ENCODE measurements at places on chromosomes 3 and 15. TPM values are rescaled to one million over a fixed set of nuclear protein-coding genes. Genes with fewer than 3 reads are reported as not detected.
A peak's percentile ranks its signal among the peaks of the same experiment; 100 is the strongest.

GRCh38 chr3:187212705-187213104, 15.4 kb downstream of the RTP1 start:
- no peak for DNase-seq

DNA sequence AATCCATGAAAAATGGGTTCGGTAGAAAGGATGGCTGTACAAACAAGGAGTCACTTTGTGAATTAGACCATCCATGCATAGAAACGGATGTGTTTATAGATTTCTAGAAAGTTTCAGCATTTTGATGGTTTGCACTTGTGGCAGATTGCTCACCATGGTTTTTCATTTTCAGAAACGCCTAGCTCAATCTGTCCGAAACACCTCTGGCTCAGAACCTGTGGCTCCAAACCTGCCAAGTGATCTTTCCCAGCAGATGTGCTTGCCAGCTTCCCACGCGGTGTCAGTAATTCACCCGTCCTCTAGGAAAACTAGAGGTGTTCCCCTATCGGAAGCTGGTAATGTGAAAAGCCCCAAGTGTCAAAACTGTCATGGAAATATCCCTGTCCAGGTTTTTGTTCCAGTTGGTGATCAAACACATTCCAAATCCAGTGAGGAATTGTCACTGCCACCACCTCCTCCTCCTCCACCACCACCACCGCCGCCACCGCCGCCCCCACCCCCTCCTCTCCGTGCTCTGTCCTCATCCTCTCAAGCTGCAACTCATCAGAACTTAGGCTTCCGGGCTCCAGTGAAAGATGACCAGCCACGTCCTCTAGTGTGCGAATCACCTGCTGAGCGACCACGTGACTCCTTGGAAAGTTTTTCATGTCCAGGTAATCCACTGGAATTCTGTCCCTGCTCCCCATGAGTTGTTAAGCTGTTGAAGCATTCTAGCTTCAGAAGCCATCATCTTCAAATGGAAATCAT, 21.2 kb downstream of the WHAMM start:
- peak; percentile 38 for DNase-seq

DNA sequence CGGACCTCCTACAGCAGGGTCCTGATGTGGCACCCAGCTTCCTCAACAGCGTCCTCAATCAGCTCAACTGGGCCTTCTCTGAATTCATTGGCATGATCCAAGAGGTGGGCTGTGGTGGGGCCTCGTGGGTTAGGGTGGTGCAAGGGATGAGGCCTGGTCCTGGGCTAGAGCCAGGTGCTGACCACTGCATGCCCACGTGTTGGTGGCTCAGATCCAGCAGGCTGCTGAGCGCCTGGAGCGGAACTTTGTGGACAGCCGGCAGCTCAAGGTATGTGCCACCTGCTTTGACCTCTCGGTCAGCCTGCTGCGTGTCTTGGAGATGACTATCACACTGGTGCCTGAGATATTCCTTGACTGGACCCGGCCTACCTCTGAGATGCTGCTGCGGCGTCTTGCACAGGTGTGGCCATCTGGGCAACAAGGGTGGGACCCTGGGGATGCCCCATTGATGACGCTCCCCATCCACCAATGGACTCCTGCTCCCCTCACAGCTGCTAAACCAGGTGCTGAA, 3.8 kb downstream of the AMIGO3 start:
- no peak for DNase-seq

DNA sequence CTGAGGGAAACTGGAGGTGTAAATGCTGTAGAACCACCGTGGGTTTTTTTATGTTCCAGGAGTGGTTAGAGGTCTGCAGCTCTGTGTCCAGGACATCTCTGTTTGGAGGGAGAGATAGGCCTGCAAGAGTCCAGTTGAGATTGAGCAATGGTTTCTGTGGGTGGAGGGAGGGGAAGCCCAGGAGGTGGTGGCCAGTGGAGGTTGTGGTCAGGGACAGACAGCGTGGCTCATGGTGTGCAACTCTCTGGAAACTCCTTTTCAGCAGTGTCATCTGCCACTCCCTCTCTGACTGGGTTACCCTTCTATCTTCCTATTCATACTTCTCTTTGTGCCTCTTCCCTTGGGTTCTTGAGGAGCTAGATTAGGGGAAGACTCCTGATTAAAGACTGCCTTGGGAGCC, 9.6 kb downstream of the XCR1 start:
- DNase-seq: peak; percentile 54

DNA sequence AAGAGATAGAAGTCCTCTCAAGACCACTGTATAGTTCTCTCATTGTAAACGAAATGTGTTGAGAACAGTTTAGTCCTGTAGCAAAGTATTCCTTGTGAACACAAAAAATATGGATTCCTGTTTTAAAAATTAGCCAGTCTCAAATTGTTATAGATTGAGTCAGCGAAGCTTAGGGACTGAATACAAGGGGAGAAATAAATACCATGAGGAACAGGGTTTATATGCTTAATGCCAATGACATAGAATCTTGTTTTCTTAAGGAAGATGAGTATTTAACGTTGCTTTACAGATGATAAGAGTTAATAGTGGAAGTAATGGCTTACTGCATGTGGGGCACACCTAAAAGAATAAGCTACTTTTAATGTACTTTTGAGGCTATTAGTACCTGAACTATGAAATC, 37.9 kb downstream of the SETD5 start:
- no peak for DNase-seq

SLC38A3 gene
- not detected for total RNA-seq

DNA sequence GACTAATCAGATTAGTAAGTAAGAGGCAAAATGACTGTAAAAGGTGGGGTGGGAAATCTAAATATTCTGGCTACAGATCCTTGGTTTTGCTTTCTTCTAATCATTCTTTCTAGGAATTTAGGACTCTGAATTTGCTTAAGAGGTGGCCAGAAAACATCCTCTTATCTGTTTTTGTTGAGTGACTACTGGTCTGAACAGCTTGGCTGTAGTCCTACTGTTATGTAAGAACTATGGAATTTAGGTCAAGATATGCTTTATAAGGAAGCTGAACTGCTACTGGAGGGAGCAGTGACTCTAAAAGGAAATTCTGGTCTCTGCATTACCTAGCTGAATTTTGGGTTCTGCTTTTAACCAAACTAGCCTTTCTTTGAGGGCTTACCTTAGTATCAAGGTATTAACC, 33.5 kb upstream of the CSPG5 start:
- peak; percentile 50 for DNase-seq

- DNase-seq: no peak
Measured at GRCh38 chr3:11713171-11713570, 69.5 kb upstream of the VGLL4 start.

CP gene
- 85.8 TPM for total RNA-seq

- peak; percentile 11 for DNase-seq
Measured at GRCh38 chr15:77402740-77403379, 17.0 kb downstream of the PEAK1 start.

CPNE4 gene
- total RNA-seq: 0.35 TPM

DNA sequence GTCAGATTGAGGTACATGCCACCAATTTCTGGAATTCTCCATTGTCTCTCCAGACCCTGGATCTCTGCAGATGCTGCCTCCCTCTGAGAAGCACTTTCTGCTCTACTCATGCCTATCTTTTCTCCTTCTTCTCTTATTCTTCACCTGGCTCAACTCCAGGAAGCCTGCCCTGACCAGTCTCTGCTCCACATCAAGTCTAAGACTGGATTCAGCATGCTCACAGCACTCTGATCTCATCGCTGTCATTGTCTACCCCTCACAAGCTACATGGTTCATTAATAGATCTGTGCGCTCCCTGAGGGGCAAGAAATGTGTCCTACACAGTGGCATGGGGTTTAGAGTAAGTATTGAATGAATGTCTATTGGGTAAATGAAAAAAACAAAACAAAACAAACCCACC, 38.7 kb downstream of the CCR4 start:
- no peak for DNase-seq

CCDC80 gene
- 92.2 TPM for total RNA-seq

- no peak for DNase-seq
Measured at GRCh38 chr3:10774129-10774670, 41.8 kb upstream of the SLC6A11 start.

GRCh38 chr15:62825191-62825590, 217.4 kb upstream of the TPM1 start:
- DNase-seq: no peak

MIX23 gene
- 63.6 TPM for total RNA-seq

SLC9C1 gene
- 1.7 TPM for total RNA-seq

- peak; percentile 69 for DNase-seq
Measured at GRCh38 chr3:5013021-5013906, 34.0 kb downstream of the BHLHE40 start.

INAFM2 gene
- total RNA-seq: 11.5 TPM

GRCh38 chr3:4065085-4065484, 238.1 kb upstream of the SETMAR start:
- DNase-seq: no peak

CTXN2 gene
- 0.05 TPM for total RNA-seq

GRCh38 chr3:62193586-62194345, 179.6 kb downstream of the FEZF2 start:
- DNase-seq: peak; percentile 45

DNA sequence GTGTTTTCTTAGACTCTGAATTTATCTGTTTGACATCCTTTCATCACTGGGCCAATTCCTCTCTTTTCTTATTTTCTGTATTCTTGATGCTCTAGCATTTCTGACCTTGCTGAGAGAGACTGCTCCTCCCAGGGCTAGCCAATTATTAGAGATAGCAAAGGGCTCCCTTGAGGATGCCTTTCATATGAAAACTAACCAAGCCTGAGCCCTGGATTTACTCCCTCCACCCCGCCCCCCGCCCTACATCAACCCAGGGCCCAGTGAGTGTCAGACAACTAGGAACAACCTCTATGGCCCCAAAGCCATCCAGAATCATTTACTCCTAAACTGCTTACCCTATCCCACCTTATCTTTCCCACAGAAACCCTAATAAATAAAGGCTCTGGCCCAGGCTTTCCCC, 69.7 kb upstream of the LARS2 start:
- no peak for DNase-seq

GRCh38 chr3:168251371-168251770, 155.6 kb upstream of the GOLIM4 start:
- DNase-seq: no peak

GRCh38 chr15:87877114-87877810, 379.3 kb downstream of the NTRK3 start:
- DNase-seq: no peak

CCDC54 gene
- total RNA-seq: 0.10 TPM

GRCh38 chr3:57331078-57331610, 38.7 kb upstream of the ASB14 start:
- no peak for DNase-seq

GRCh38 chr3:62567097-62568021, 194.0 kb upstream of the FEZF2 start:
- peak; percentile 82 for DNase-seq

- DNase-seq: no peak
Measured at GRCh38 chr15:62440362-62441105, 275.4 kb upstream of the C2CD4B start.

DNA sequence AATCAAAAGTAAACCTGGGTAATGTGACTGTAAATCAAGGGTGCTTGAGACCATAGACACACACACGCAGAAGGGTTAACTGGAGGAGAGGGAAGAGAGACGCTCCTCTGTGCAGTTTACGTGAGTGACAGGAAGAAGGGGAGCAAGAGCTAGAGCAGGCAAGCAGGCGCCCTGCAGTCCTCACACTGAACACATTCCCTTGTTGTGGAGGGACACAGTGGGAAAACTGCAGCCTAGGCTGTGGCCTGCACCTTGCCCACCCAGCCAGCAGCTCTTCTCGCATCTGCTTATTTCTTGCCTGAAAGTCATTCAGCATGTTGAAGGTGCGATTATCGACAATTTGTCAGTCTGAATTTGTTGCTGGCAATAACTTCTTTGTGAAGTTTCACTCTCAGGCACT, 24.2 kb downstream of the SOX2 start:
- no peak for DNase-seq

DNA sequence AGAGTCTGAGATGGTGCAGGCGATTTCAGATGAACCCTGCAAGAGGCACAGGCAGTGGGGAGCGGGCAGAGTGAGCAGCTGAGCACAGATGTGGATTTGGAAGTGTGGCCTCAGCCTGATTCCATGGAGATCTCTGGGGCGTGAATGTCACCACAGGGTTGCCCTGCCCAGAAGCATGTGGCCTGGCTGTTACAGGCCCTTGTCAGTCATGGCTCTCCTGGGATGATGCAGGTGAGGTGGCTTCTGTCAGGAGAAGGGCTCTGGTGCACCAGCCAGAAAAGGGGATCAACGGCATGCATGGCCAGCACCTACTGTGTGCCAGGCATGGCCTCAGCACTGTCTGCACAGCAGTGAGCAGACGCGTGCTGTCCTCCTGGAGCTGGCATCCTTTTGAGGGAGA, 11.9 kb downstream of the HDAC11 start:
- DNase-seq: no peak

GRCh38 chr3:194300382-194300758, 50.8 kb downstream of the CPN2 start:
- peak; percentile 89 for DNase-seq

HCLS1 gene
- total RNA-seq: 0.20 TPM

DNA sequence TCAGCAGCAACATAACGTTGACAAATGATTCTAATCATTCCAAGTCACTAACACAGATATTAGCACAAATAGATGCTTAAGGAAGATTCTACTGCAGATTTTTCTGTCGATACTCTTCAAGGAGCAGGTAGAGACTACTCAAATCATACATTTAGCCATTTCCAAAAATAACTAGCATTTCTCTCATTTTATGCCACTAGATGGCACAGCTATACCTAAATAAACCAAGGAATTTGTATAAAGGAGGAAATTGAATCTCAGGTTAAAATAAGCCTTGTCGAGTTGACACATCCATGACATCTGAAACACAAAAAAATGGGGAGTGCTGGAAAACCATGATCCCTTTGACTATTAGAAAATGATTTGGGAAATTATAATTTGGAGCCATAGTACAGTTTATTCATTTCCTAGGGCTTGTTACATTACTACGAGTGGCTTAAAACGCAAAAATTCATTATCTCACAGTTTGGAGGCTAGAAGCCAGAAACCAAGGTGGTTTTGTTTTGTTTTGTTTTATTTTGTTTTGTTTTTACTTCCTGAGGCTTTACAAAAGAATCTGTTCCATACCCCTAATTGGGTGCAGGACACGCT, 59.5 kb upstream of the STRIT1 start:
- DNase-seq: peak; percentile 64

VGLL3 gene
- total RNA-seq: 16.0 TPM

SLC2A2 gene
- 13.0 TPM for total RNA-seq

ARHGEF26 gene
- 0.80 TPM for total RNA-seq

DNA sequence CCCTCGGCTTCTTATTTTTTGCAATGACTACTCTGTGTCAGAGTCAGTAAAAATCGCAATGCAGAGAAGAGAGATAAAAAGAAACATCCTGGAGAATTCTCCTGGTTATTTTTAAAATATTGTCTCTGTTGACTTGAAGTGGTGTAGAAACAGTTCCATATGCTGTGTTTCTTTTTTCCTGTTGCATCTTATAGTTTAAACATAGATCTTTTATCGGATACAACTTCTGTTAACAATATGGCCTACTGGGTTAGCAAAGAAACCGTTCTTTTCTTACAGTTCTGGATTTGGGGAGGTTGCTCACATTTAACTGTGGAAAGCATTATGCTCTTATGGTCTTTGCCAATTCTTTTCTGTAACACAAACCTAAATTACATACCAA, 769.1 kb upstream of the CFAP20DC start:
- no peak for DNase-seq

DNA sequence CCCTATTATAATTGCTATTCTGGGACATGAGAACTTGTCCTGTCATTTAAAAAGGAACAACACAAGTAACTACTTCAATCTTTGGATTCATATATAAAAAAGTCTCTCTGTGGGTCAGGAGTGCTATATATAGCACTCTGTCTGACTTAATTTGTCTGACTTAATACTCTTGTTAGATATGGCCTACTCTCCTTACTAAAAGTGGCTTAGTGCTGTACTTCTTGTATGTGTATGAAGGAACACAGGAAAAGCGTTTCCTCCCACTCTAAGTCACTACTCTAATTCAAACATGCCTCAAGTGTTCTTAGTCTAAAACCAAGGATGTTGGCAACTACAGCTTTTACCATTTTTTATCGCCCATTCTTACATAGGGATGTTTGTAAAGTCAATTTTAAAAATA, 255.2 kb upstream of the ROBO1 start:
- DNase-seq: no peak

All from renal cortical epithelial cell (primary cell).